Activated CD4-positive, alpha-beta T cell treated with anti-CD3 and anti-CD28 coated beads, Interleukin-2, amount 50 U/mL, for 4 hours (primary cell): ENCODE measurements at places on chromosomes 1 and 21.

GRCh38 chr1:181135815-181136737 lies 47.6 kb downstream of the IER5 start:
- DNase-seq = no peak

GRCh38 chr1:17409391-17409811 lies 30.1 kb downstream of the RCC2 start:
- DNase-seq = no peak

DNA sequence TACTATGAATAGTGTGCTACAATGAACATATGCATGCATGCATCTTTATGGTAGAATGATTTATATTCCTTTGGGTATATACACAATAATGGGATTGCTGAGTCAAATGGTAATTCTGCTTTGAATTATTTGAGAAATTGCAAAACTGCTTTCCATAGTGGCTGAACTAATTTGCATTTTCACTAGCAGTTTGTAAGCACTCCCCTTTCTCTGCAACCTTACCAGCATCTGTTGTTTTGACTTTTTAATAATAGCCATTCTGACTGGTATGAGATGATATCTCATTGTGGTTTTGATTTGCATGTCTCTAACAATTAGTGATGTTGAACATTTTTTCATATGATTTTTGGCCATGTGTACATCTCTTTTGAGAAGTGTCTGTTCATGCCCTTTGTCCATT lies 24.0 kb upstream of the DIRAS3 start:
- DNase-seq = no peak

- DNase-seq = no peak
These were observed 21.0 kb upstream of the PARP1 start for GRCh38 chr1:226428791-226429461.

GRCh38 chr21:37263827-37264600 lies 3.1 kb downstream of the VPS26C start:
- DNase-seq = no peak

- no peak for DNase-seq
These were observed 2.8 kb upstream of the TEX35 start for GRCh38 chr1:178510155-178510554.

GRCh38 chr1:57986432-57986831 lies 560.1 kb downstream of the OMA1 start:
- DNase-seq = no peak

DNA sequence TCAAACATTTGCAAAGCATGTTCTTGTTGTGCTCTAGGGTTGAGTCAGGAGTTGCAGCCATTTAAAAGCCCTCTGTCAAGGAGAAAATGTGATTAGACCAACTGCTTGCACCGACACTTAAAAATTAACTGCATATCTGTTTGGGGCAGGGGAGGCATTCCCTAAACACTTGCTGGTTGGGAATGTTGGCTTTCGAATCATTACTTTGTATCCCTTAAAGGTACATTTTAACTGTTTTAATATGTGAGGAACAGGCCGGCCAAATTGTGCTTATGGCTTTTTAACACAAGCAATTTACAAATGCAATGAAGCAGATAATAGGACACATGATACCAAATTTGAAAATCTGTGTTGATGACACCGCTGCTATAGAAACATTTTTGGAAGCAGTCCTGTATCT lies 159.1 kb downstream of the LHX8 start:
- no peak for DNase-seq

- no peak for DNase-seq
These were observed 60.3 kb upstream of the GREM2 start for GRCh38 chr1:240672132-240672811.

GRCh38 chr21:18163956-18164355 lies 80.7 kb upstream of the CHODL start:
- DNase-seq = no peak

DNA sequence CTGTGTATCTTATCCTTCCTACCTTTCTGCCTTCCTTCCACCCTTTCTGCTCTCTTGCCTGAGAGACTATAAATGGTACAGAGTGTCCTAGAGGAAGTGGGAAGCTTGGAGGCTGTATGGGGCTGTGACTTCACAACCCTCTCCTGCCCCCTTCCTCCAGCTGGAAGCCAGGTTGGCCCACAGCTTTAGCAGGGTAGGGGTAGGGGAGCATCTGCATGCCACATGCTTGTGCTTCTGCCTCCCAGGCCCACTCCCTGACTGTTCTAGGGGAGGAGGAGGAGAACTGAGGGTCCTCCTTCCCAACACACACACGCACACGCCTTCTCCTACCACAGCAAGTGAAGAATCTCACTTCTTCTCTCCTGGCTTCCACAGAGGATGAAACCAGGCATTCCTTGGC lies 3.9 kb upstream of the SLC27A3 start:
- no peak for DNase-seq

DNA sequence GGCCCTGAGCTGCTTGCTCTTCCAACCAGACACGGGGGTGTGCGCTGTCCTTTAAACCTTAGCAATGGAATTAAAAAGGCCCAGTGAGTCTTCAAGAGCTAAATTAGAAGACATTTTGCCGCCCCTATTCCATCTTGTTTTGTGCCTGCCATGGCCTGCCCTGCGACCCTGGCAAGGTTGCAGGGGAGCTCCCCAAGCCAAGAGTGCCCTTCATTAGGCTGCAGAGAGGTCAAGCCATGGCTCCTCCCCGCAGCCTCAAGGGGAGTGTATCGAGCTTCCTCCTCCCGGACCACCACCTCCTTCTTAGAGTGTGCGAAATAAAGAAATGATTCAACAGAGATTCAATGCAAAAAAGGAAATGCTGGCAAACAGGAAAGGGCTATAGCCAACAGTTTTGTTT lies 256.2 kb downstream of the DYRK1A start:
- no peak for DNase-seq

DNA sequence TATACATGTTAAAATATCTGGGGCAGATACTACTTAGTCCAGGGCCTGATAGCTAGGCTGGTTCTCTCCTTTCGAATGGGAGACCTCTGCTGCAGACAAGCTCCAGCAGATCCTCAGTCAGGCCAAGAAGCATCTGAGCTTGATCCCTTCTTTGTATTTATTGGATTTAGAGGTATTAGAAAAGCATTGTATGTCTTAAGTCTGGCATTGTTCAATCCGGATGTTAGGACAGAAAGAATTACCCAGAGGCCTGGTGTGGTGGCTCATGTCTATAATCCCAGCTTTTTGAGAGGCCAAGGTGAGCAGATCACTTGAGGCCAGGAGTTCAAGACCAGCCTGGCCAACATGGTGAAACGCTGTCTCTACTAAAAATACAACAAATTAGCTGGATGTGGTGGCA lies 21.2 kb upstream of the EYA3 start:
- no peak for DNase-seq

DNA sequence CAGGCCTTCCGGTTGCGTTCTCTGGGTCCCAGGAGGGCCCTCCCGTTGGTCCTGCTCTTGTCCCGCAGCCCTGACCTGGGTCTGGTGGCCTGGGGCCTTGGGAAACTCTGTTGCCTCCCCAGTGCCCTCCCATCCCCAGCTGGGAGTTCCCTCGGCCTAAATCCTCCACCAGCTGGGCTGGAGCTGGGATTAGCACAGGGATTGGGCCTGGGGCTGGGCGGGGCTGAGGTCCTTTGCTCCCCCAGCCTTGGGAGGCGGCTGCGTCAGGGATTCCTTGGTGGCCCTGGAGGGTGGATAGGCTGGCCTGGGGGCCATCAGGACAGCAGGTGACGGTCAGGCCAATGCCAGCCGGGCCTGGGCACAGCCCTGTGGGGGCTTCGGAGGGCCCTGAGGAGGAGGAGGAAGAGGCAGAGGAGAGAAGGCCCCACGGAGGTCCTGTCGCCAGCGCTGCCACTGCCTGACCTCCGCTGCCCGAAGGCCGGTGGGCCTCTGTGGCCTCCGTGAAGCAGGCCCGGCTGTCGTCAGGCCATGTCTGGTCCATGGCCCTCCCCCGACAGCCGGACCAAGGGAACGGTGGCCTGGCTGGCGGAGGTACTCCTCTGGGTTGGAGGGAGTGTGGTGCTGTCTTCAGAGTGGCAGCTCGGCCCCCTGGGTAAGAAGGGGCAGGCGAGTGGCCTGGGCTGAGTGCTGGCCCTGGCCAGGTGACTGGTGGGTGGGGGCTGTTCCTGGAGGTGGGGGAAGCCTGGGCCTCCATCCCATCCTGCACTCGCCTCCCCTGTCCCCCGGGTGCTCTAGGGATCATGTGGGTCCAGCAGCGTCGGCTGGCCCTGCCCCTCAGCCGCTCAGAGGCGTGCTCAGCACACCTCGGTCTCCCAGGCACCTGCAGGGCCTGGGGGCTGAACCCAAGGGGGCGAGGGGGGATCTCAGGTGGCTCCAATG lies at the start of gene PLCH2:
Gene PLCH2, plus strand, starts transcription at position 229 of the 939 bp plus-strand sequence. Its CDS starts 300 bp downstream, at position 529.
- DNase-seq = no peak

- no peak for DNase-seq
These were observed 67.8 kb downstream of the CNIH3 start for GRCh38 chr1:224683936-224684335.
